Epithelial cell of alveolus of lung (primary cell): ENCODE measurements at places on chromosomes 4 and X. TPM values are rescaled to one million over a fixed set of nuclear protein-coding genes. Genes with fewer than 3 reads are reported as not detected.

ENPP6 gene
- under 0.01 and 0.13 TPM in 2 replicates for total RNA-seq

ARSJ gene
- 22.8 and 34.6 TPM in 2 replicates for total RNA-seq

NHSL2 gene
- total RNA-seq: 0.32 and 0.78 TPM in 2 replicates

HAND2 gene
- total RNA-seq: 1.9 and 2.3 TPM in 2 replicates

GYG2 gene
- total RNA-seq: 5.7 and 11.3 TPM in 2 replicates

MAOA gene
- total RNA-seq: 12.5 and 148 TPM in 2 replicates

SPANXN3 gene
- not detected in 2 replicates for total RNA-seq

TCEAL7 gene
- total RNA-seq: 30.5 and 43.8 TPM in 2 replicates

STK26 gene
- total RNA-seq: 6.6 and 10.9 TPM in 2 replicates

MAGEA10 gene
- total RNA-seq: not detected in 2 replicates

ALB gene
- 0.39 and 1.1 TPM in 2 replicates for total RNA-seq
